Naive thymus-derived CD8-positive, alpha-beta T cell (primary cell): ENCODE measurements at places on chromosomes 13 and 19.

DNA sequence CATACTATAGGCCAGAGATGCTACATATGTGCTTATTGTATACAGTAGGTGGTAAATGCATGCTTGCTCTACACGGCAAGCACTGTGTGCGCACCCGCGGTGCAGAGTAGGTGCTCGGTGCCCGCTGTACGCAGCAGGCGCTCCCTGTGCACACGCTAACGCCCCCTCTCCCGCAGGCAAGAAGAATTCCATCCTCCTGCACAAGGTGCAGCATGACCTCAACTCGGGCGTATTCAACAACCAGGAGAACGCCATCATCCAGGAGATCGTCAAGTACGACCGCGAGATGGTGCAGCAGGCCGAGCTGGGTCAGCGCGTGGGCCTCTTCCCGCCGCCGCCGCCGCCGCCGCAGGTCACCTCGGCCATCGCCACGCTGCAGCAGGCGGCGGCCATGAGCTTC lies 17.7 kb downstream of the POLRMT start:
- peaks cover 3% of the 10 kb centered on the region for H3K27me3 ChIP-seq
- peaks cover 14% of the 10 kb centered on the region for H3K4me1 ChIP-seq
- H3K27ac ChIP-seq: no peak overlapping the region
- no peaks in the 10 kb centered on the region for H3K36me3 ChIP-seq
- peak overlapping the region; percentile 57 for H3K4me3 ChIP-seq
- DNase-seq: no peak

GRCh38 chr19:33785795-33786194 lies 10.9 kb upstream of the KCTD15 start:
- H3K27me3 ChIP-seq: peaks cover 15% of the 10 kb centered on the region
- no peak overlapping the region for H3K27ac ChIP-seq
- no peak for DNase-seq
- H3K4me1 ChIP-seq: peaks cover 7% of the 10 kb centered on the region
- H3K36me3 ChIP-seq: no peaks in the 10 kb centered on the region

- H3K27ac ChIP-seq: peak overlapping the region; percentile 98
- peak overlapping the region; percentile 99 for H3K4me3 ChIP-seq
- H3K4me1 ChIP-seq: peaks cover 16% of the 10 kb centered on the region
- H3K36me3 ChIP-seq: peaks cover 3% of the 10 kb centered on the region
- no peaks in the 10 kb centered on the region for H3K27me3 ChIP-seq
- DNase-seq: no peak
Measured at GRCh38 chr19:41428481-41428859, 1.3 kb upstream of the B3GNT8 start.

GRCh38 chr13:74921326-74921725 lies 560.6 kb downstream of the TBC1D4 start:
- no peaks in the 10 kb centered on the region for H3K27me3 ChIP-seq
- no peaks in the 10 kb centered on the region for H3K4me1 ChIP-seq
- no peaks in the 10 kb centered on the region for H3K36me3 ChIP-seq
- DNase-seq: no peak

- H3K36me3 ChIP-seq: no peaks in the 10 kb centered on the region
- H3K4me3 ChIP-seq: no peak overlapping the region
- H3K27me3 ChIP-seq: peaks cover 13% of the 10 kb centered on the region
- no peak overlapping the region for H3K27ac ChIP-seq
- no peak for DNase-seq
Measured at GRCh38 chr13:110109910-110110309, 197.0 kb downstream of the COL4A1 start.

- no peaks in the 10 kb centered on the region for H3K4me1 ChIP-seq
- no peaks in the 10 kb centered on the region for H3K36me3 ChIP-seq
- DNase-seq: no peak
- no peak overlapping the region for H3K4me3 ChIP-seq
- H3K27me3 ChIP-seq: no peaks in the 10 kb centered on the region
- H3K27ac ChIP-seq: no peak overlapping the region
Measured at GRCh38 chr13:94291631-94292322, 187.7 kb downstream of the DCT start.

DNA sequence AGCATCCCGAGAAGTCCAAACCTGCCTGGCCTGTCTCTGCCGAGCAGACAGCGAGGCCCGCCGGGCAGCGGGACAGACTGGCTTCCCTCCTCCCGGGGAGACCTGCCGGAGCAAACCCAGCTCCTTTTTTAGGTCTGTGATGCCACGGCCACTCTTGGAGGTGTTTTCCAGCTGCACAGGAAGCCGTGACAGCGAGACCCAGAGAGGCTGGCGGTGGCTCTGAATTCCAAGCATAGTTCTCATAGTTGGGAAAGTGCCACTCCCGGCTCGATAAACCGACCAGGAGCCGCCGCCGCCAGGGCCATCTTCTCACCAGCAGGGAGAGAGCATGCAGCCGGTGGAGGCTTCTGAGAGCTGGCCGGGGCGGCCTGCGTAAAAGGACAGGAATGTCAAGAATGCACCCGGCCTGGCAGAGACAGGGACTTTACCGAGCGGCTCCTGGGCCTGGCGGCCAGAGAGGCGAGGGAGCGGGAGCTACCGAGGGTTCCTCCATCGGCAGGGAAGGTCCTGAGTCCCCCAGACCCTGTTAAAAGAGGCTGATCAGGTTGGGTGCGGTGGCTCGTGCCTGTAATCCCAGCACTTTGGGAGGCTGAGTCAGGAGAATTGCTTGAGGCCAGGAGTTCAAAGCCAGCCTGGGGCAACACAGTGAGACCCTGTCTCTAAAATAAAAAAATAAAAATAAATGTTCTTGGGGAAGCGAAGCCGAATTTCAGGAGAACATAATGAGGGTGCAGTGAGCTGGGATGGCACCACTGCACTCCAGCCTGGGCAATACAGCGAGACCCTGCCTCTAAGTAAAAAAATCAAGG lies 64.9 kb downstream of the GADD45B start:
- no peak overlapping the region for H3K27ac ChIP-seq
- H3K4me1 ChIP-seq: peaks cover 9% of the 10 kb centered on the region
- H3K27me3 ChIP-seq: no peaks in the 10 kb centered on the region
- H3K36me3 ChIP-seq: no peaks in the 10 kb centered on the region
- H3K4me3 ChIP-seq: no peak overlapping the region

DNA sequence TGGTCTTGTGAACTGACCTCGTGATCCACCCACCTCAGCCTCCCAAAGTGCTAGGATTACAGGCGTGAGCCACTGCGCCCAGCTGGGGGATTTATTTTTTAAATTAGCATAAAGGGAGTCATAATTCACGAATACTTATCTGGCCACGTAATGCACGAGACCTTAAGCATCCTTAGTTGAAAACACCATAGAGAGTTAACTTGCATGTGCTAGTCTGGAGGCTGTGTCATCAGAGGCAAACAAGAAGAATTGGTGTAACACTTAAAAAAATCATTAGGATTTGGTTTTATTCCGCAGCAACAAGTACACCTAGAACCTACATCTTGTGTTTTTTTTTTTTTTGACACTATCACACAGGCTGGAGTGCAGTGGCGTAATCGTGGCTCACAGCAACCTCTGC lies 19.1 kb downstream of the KLF5 start:
- H3K4me3 ChIP-seq: no peak overlapping the region
- DNase-seq: no peak
- no peaks in the 10 kb centered on the region for H3K4me1 ChIP-seq
- no peak overlapping the region for H3K27ac ChIP-seq
- no peaks in the 10 kb centered on the region for H3K36me3 ChIP-seq
- H3K27me3 ChIP-seq: peaks cover 6% of the 10 kb centered on the region

GRCh38 chr13:63110466-63110865 lies 1694.8 kb upstream of the PCDH20 start:
- no peaks in the 10 kb centered on the region for H3K36me3 ChIP-seq
- no peak overlapping the region for H3K4me3 ChIP-seq
- no peaks in the 10 kb centered on the region for H3K4me1 ChIP-seq
- no peak overlapping the region for H3K27ac ChIP-seq
- H3K27me3 ChIP-seq: no peaks in the 10 kb centered on the region

DNA sequence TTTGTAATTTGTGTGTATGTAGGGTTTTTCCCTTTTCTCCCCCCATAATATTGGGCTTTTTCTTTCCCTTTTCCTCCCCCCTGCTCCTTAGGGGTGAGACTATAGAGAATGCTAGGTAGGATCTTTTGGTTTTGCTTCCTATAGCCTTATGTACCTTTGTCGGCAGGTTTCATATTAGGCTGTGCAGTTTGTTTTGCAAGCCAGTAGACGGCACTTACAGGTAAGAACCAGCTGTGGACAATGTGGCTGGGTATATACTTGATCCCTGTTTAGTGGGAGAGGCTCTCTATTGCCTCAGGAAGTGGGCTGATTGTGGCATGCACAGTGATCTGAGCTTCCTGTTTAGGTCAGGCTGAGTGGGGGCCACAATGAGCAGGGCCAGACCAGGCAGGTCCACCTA lies 359.2 kb upstream of the OBI1 start:
- peaks cover 12% of the 10 kb centered on the region for H3K27me3 ChIP-seq
- H3K36me3 ChIP-seq: peaks cover 8% of the 10 kb centered on the region
- H3K4me1 ChIP-seq: no peaks in the 10 kb centered on the region
- no peak for DNase-seq
- H3K27ac ChIP-seq: no peak overlapping the region
- no peak overlapping the region for H3K4me3 ChIP-seq

DNA sequence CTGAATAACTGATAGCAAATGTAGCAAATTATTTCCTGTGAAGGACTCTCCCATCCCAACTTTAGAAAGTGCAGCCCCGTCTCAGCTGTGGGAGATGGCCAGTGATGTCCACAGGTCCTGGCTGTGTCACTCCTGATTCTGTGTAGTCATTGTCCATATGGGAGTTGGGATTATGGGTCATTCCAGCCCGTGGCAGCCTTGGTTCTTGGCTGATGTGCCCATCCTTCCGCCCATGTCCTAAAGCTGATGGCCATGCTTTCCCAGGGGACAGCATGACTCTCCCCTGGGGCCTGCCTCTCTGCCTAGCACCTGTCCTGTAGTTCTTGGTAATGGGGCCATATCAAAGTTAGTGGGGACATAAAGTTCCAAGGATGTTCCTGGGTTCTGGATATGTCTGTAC lies 43.9 kb upstream of the C1QTNF9 start:
- peaks cover 38% of the 10 kb centered on the region for H3K4me1 ChIP-seq
- DNase-seq: no peak
- H3K27ac ChIP-seq: peak overlapping the region; percentile 100
- peak overlapping the region; percentile 65 for H3K4me3 ChIP-seq
- H3K27me3 ChIP-seq: no peaks in the 10 kb centered on the region

DNA sequence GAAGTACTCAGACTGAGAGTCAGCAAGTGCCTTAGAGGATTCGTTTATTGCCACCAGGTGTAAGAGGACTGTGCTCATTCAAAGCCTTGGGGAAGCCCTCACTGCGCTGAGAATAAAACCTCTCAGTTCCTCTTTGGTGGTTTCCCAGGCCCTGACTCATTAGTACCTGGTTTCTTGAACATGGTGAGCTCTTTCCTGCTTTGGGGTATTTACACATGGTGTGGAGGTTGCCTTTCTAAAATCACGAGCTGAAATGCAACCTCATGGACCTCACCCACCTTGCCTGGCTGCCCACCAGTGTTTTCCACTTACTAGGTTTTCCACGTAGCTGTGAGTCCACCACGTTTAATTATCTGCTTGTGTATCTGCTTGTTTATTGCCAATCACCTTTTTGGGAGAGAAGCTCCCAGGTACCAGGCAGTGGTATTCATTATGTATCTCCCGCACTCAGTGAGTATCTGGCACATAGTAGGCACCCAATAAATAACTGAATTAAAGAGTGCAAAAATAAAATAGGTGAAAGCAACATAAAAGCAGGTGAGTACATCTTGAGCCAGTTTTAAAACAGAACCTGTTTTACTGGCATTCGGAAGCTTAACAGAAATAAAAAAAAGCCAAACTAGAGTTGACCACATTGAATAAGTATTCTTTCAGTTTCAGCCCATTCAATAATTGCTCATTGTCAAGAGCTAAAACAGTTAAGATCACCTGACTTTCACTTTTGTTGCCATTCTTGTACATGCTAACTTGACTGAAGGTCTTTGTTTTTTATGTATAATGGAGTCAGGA lies 533.0 kb downstream of the MYO16 start:
- H3K4me1 ChIP-seq: no peaks in the 10 kb centered on the region
- H3K36me3 ChIP-seq: no peaks in the 10 kb centered on the region
- DNase-seq: peak; percentile 29
- H3K27ac ChIP-seq: no peak overlapping the region
- peaks cover 14% of the 10 kb centered on the region for H3K27me3 ChIP-seq
- H3K4me3 ChIP-seq: no peak overlapping the region

- DNase-seq: no peak
- H3K27me3 ChIP-seq: peaks cover 15% of the 10 kb centered on the region
- no peaks in the 10 kb centered on the region for H3K4me1 ChIP-seq
- H3K4me3 ChIP-seq: no peak overlapping the region
Measured at GRCh38 chr13:39618561-39618960, 15.6 kb upstream of the LHFPL6 start.

GRCh38 chr19:35945121-35945790 lies 9.1 kb downstream of the LRFN3 start:
- H3K27ac ChIP-seq: peak overlapping the region; percentile 73
- H3K27me3 ChIP-seq: no peaks in the 10 kb centered on the region
- DNase-seq: no peak
- no peaks in the 10 kb centered on the region for H3K36me3 ChIP-seq
- no peak overlapping the region for H3K4me3 ChIP-seq
- H3K4me1 ChIP-seq: peaks cover 50% of the 10 kb centered on the region

DNA sequence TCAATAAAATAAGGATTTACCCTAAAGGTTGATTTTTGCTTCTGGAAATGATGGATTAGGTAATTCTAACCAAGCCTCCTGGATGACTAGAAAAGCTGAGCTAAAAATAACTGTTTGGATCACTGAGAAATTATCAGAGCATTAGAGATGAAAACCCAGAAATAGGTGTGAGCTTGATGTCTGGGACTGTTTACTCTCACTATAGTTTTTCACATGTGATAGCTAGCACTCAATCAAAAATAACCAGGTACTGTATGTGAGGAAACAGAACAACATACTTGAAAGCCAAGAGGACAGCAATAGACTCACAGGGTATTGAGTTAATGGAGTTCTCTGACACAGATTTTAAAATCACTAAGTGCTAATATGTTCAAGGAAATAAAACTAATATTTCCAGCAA lies 9.5 kb downstream of the ZAR1L start:
- H3K27ac ChIP-seq: no peak overlapping the region
- no peaks in the 10 kb centered on the region for H3K36me3 ChIP-seq
- no peak overlapping the region for H3K4me3 ChIP-seq
- no peak for DNase-seq

GRCh38 chr19:38095411-38096308 lies 128.4 kb downstream of the DPF1 start:
- H3K27me3 ChIP-seq: no peaks in the 10 kb centered on the region
- H3K36me3 ChIP-seq: peaks cover 39% of the 10 kb centered on the region
- peaks cover 10% of the 10 kb centered on the region for H3K4me1 ChIP-seq
- H3K27ac ChIP-seq: no peak overlapping the region
- H3K4me3 ChIP-seq: no peak overlapping the region

- H3K27ac ChIP-seq: no peak overlapping the region
- H3K4me1 ChIP-seq: no peaks in the 10 kb centered on the region
- DNase-seq: no peak
- H3K36me3 ChIP-seq: no peaks in the 10 kb centered on the region
- no peak overlapping the region for H3K4me3 ChIP-seq
- no peaks in the 10 kb centered on the region for H3K27me3 ChIP-seq
Measured at GRCh38 chr13:38566023-38566422, 120.9 kb upstream of the FREM2 start.
